ENCODE measurements at places on chromosomes 5 and 9.
A peak's percentile ranks its signal among the peaks of the same experiment; 100 is the strongest.

GRCh38 chr5:53779541-53779981 is 219.1 kb downstream of the NDUFS4 start:
- DNase-seq, result no peak

DNA sequence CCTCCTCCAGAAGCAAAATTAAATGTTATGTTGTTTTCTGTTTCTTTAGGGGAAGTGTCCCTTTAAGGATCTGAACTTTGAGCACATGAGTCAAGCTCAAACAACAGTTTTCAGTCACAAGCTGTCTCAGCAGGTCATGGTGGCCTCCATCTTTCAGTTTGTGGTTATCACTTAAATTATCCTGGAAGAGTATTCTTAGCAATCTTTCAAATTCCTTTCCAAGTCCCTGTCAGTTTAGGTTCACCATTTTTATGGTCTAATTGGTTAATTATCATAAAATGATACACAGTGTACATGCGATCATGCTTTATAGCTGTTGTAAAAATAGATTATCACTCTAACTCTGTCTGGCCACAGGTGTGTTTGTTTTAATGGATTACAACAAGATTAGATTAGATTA is 43.1 kb upstream of the SELENOP start:
- DNase-seq, result no peak

- DNase-seq, result no peak
These were observed 7.9 kb downstream of the DTWD2 start for GRCh38 chr5:118980438-118980837.

GRCh38 chr5:16564248-16564867 is 52.4 kb downstream of the RETREG1 start:
- no peak for DNase-seq

- DNase-seq, result no peak
These were observed 25.7 kb downstream of the RAPGEF1 start for GRCh38 chr9:131714161-131714646.

DNA sequence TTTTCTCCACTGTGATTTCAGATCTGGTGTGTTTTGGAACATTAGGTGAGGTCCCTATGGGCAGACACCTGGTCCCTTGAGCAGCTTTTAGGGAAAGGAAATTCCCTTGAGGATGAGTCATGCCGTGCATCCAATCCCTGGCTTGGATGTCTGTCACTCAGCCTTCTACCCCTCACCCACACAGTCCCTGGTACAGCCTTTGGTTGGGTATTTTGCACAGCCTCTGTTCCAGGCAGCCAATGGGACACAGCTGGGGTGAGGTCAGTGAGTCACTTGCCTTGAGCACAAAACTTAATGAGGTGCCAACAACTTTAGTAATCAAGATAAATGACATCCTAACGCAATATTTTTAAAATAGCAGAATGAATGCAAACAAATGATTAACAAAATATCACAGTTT is 22.7 kb upstream of the SVEP1 start:
- DNase-seq, result no peak

DNA sequence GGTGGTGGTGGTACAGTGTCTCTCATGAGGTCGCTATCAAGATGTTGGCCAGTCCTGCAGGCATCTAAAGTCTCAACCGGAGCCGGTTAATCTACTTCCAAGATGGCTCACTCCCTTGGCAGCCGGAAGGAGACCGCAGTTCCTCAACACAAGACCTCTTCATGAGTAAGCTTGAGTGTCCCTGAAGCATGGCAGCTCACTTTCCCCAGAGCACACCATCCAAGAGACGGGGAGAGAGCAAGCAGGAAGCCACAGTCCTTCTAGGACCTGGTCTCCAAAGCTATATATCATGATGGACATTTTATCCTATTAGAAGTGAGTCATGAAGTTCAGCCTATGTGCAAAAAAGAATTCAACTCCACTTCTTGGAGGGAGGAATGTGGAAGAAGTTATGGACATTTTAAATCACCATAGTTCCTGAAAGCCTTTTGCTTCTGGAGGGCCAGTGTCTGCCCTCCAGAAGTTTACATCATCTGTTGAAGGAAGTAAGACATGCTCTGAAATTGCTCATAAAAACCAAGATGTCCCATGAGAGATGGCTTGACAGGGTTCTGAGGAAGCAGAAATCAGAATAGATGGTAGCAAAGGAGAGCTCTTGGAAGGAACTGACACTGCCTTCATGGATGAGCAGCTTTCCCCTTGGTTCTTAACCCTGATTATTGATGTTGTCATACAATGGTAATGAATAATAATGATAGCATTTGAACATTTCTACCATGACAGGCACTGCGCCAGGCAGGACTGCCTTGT is 21.3 kb downstream of the GALNT10 start:
- no peak for DNase-seq

GRCh38 chr5:11564706-11565105 is 339.5 kb downstream of the CTNND2 start:
- no peak for DNase-seq

DNA sequence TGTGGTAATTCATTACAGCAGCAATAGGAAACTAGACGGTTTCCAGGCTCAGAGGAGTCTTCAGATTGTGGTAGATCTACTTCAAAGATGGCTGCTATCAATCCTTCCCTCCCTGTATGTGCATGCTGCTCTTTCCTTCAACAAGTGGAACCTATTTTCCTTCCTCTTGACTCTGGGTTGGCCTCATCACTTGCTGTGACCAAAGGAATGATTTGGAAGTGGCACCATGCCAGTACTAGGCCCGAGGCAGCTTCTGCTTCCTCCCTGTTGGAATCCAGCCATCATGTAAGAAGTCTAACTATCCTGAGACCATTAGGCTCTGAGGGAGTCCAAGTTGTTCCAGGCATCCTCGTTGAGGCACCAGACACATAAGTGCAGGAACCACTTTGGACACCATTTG is 46.5 kb upstream of the MCTP1 start:
- no peak for DNase-seq

GRCh38 chr9:133460405-133461175 is 812 bp downstream of the CACFD1 start:
- peak; percentile 42 for DNase-seq

DNA sequence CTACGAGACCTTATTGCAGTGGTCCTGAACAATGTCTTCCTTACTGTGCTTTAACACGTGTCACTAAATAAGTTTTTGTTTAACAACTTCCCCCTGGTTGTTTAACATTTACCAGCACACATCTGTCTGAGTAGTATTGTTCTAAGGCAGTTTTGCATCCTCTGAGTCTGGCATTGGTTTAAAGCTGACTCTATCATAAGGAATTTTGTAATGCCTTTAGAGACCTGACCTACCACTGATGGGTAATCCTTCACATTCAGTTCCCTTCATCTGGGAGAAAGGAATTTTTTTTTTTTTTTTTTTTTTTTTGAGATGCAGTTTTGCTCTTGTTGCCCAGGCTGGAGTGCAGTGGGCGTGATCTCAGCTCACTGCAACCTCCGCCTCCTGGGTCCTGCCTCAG is 20.0 kb upstream of the PCAT7 start:
- DNase-seq, result no peak

GRCh38 chr9:115132648-115133047 is 14.7 kb upstream of the TNC start:
- no peak for DNase-seq

DNA sequence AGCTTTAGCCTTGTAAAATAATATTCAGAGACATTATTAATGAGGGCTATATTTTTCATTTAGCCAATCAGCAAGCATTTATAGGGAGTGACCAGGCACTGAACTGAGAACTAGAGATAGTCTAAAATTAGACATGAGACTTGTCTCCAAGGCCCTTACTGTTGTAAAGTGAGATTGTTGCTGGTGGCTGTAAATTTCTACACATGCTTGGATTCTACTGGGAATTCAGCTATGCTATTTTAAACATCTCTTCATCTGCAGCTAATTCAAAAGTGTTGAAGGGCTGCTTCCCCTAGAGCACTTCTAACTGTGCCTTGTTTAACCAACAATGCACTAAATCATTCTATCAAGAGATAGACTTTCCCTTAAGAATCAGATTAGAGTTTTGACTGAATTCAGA is 67.4 kb downstream of the CHSY3 start:
- no peak for DNase-seq

DNA sequence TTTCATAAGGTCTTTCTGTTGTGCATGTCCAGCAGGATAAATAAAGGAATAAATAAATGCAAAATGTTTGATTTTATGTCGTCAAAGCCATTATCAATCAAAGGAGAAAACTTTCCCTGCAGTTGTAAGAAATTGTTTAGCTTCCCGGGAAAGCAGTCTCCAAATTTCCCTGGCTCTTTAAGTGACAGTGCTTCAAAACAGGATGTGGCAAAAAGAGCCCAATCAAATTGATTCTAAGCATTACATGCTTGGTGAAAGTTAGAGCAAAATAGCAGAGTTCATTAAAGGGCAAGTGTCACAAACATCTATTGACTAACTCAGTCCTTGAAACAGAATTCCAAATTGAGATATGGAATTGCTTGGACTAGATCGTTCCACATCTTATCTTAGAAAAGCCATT is 704.1 kb downstream of the PRELID2 start:
- DNase-seq, result no peak

GRCh38 chr9:124399968-124400940 is 15.0 kb downstream of the PSMB7 start:
- DNase-seq, result no peak

DNA sequence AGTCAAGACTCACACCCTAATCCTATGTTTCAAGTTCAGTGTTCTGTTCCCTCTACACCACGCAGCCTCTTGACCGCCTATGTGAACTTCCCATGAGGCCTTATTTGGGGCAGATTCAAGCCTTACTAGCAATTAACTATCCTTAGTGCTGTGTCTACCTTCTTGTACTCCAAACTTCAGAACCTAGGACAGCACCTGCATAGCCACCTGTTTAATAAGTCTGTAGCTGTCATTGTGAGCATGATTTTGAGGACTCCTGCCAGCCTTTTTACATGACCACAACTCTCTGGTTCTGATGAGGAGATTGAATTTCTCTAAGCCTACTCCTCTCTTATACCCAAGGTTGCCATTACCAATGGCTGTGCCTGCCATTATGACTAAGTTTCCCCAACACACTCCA is 50.8 kb upstream of the PCSK1 start:
- no peak for DNase-seq

GRCh38 chr9:105114964-105115728 is 129.3 kb upstream of the SLC44A1 start:
- DNase-seq, result no peak

GRCh38 chr9:128323212-128323730 is 632 bp downstream of the COQ4 start:
- no peak for DNase-seq

GRCh38 chr5:59328709-59329296 is 564.7 kb downstream of the PDE4D start:
- DNase-seq, result no peak

DNA sequence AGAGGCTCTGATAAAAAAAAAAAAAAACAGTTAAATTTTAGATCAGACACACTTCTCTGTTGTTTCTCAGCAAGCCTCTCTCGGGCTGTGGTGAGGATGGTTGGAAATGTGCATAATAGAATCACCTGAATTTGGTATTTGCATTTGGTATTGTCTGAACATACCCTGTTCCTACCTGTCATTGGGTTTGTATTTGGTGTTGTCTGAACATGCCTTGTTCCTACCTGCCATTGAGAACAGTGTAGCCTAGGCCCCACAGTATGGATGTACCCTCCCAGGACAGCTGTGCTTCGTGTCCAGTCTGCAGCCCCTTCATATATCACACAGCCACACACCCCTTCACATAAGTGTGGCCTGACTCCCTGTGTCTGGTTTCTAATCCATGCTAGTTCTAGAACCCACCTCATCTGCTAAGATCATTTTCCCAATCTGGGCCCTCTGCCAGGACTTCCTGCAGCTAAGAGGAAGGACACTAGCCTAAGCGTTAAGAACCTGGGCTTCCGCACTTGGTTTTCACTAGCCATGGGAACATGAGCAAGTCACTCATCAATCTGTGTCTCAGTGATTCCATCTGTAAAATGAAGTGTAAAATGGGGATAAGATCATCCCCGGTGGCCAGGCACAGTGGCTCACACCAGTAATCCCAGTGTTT is 49.2 kb downstream of the ITGA2 start:
- DNase-seq, result no peak

DNA sequence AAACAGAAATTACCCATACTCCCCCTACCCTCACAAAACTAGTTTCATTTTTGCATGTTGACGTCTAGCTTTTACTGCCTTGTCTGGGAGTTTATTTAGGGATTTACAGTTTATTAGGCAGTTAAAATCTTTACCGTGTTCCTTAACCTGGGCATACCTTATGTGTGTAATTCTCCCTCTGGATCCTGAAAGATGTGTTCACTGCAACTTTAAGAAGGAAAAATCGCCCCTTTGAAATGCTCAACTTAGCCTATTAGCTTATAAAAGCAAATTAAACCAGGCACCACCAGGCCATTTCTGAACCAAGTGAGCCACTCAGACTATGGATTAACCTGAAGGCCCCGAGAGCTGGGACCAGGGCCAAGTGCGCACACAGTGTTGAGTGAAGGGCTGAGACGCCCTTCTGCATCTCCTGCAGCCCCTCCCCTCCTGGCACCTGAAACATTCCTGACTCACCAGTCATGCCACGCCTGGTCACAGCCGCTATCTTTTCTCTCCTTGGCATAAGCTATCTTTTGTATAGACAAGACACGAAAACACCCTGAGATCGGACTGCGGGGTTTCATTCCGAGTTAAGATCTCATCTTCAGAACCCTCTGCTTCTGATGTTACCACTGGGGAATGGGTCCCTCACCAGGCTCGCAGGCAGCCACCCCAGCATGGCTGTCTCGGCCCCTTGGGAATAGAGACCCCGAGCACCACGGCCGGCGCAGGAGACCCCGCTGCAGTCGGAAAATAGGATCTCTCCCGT is 111.9 kb downstream of the ROR2 start:
- no peak for DNase-seq

DNA sequence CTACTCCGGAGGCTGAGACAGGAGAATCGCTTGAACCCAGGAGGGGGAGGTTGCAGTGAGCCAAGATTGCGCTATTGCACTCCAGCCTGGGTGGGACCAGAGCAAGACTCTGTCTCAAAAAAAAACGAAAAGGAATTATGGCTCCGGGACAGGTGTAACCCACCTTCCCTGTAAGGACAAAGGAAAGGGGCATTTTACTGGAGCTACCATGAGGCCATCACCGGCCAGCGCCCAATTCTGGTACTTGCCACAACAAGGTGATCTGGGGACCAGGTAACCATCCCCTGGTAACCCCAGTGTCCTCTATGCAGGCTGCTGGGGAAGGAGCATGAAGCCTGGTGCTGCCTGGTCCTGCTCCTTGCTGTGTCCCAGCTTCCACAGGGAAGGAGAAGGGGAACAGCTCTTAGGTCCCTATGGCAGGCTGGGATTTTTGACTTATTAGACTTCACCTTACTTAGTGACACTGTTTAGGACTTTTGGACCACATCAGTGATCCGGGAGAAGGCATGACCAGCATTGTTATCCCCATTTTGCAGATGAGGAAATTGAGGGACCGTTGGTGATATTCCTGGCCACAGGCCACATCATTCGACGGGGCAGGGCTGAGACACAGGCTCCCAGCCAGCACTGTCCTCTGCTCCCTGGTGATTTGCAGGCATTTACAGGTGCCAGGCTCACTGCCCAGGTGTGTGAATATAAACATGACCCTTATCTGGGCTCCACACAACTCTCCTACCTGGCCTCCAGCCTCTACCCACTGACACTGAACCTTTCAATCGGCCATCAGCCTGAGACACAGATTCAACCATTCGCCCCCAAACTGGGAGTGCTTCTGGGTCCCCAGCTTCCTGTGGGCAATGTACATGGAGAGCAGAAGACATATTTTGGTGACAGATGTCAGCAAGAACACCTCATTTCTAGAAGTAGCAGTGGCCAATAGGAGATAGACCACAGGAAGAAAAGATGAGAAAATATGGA is 26.5 kb upstream of the ABO start:
- DNase-seq, result no peak

- no peak for DNase-seq
These were observed 51.3 kb upstream of the GOLPH3 start for GRCh38 chr5:32225445-32225844.

Measured in NCI-H1436 treated with DMSO at 0.1 percent for 48 hours (cell line).